ENCODE measurements at places on chromosomes 13 and 19. TPM values are rescaled to one million over a fixed set of nuclear protein-coding genes. Genes with fewer than 3 reads are reported as not detected.

The WDR87 gene
- not detected for total RNA-seq

The ZFP82 gene
- 5.0 TPM for total RNA-seq

The ZNF846 gene
- 5.3 TPM for total RNA-seq

The STX10 gene
- 76.7 TPM for total RNA-seq

The TEX101 gene
- not detected for total RNA-seq
